ENCODE measurements at places on chromosomes 12 and 14.

DNA sequence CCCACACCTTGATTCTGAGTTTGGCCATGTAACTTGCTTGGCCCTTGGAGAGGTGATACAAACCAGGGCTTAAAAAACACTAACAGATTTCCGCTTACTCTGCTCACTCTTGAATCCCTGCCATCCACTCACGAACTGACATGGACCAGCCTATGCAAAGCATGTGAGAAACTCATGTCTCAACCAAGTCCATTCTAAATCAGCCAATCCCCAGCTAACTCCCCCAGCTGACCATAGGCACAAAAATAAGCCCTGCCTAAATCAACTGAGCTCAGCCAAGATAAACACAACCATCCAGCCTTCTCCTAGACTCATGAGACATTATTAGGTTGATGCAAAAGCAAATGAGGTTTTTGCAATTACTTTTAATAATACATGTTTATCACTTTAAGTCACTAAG lies 353.9 kb upstream of the TBX3 start:
- no peak for DNase-seq

GRCh38 chr12:22858849-22859570 lies 234.0 kb downstream of the ETNK1 start:
- DNase-seq = no peak

DNA sequence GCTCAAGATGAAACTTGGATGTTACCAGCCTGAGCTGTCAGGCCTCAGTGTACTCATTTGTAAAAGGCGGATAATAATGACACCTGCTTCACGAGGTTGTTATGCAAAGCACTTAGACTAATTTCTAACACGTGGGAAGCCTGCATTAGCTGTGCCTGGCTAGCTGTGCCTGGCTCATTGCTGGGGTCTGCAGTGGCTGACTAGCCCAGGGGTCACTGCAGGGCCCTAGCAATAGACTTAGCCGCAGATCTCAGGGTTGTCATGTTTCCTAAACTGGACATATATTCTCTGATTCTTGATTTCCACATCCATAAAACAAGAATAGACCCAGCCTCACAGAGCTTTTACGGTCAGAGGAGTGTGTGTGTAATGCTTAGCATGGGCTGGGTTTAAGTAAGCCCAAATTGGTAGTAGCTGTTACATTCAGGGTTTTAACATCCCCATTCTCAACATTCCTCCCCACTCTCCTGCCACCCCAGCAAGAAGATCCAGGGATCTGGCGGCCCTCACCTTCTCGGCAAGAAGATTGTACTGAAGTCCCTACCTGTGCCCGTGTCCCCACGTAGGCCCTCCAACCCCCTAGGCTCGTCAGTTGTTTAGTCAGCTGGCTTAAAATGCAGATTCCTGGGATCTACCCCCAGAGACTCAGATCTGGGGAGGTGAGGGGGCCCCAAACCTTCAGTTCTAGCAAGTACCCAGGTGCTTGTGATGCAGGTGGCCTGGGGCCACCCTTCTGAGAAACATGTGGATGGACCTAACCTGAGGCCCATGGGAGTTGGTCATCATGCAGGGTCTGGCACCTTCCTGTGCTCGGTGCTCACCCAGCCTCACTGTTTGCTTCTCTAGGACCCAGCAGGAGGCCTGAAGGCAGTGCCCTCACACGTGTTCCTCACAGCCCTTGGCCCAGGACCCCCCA lies 8.6 kb downstream of the NR4A1 start:
- DNase-seq = no peak

- DNase-seq = no peak
Observed at GRCh38 chr12:459430-460258, at the start of gene B4GALNT3. Gene B4GALNT3, plus strand, starts transcription at chr12:459939. Its CDS starts 438 bp downstream, at chr12:460377.

GRCh38 chr12:98213556-98213955 lies 301.8 kb upstream of the TMPO start:
- no peak for DNase-seq

GRCh38 chr12:13534645-13535398 lies 338.3 kb downstream of the EMP1 start:
- DNase-seq = no peak

DNA sequence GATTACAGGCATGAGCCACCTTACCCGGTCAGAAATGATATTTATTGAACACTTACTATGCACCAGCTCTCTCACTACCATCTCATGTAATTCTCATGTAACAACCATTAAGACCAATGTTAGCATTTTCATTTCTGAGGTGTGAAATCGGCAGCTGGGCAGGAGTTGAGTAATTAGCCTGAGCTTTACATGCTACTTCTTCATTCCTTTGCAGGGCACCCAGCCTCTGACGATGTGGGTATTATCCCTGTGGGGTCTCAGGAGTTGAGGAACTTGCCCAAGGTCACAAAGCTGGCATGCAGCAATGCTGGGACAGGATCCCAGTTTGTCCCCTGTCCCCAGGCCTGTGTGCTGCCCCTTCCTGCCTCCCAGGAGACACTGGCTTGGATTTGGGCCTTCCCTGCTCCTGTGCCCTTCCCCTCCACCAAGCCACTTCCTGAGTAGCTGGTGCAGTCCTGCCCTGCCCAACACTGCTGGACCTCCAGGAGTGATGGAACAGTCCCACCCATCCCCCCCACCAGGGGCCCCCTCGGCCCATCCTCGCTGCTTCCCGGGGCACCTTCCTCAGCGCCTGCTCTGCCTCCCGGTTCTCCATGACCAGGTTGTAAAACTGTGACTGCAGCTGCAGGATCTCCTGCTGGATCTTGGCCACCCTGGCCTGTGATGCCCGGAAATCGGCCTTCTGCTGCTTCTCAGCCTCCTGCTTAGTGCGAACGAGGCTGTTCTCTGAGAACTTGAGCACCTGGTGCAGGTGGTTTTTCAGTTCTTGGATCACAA lies 14.7 kb downstream of the RITA1 start:
- no peak for DNase-seq

DNA sequence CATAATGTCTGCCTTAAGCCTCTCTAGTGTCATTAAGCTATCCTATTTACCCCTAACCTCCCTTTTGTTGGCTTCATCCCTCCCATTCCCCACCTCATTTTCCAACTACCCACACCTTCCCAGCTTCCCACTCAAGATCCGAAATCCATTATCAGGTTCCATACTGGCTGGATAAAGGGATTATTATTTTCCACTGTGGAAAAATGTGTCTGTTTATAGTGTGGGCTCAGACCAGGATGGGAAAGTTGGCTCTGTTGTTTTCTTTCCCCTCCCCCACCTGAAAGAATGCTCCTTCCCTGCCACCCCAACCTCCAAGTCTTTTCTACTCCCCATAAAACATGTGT lies 49.8 kb downstream of the SUSD6 start:
- no peak for DNase-seq

DNA sequence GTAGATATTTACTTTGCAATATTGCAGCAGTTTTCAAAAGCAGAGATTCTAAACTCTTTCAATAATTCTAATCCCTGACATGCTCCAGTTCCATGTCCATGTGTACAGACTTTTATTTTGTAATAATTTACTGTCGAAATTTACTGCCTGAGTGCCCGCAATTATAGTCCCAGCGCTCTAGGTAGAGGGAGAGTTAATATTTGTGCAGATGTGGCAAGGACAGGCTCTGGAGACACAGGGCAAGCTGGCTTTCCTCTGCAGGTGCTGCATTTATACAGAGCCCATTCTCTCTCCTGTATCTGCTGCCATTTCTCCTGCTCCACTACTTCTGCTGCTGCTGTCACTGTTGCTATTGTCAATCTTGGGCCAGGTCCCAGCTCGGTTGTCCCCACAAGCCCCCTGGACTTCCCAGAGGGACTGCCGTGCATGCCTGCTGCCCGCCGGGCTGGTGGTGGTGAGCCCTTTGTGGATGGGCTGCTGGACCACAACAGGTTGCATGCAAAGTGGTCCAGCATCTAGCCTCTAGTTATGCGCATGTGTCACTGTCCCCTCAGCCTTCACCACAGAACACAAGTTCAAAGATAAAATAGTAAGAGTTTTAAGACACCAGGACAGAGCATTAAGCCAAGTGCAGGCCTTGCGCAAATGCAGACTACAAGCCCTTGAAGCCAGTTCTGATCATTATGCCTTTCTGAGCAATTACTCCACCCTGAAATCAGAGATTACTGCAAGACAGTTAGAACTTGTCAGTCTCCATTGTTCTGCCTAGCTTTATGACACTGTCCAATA lies 40.8 kb upstream of the CSRP2 start:
- DNase-seq = no peak

DNA sequence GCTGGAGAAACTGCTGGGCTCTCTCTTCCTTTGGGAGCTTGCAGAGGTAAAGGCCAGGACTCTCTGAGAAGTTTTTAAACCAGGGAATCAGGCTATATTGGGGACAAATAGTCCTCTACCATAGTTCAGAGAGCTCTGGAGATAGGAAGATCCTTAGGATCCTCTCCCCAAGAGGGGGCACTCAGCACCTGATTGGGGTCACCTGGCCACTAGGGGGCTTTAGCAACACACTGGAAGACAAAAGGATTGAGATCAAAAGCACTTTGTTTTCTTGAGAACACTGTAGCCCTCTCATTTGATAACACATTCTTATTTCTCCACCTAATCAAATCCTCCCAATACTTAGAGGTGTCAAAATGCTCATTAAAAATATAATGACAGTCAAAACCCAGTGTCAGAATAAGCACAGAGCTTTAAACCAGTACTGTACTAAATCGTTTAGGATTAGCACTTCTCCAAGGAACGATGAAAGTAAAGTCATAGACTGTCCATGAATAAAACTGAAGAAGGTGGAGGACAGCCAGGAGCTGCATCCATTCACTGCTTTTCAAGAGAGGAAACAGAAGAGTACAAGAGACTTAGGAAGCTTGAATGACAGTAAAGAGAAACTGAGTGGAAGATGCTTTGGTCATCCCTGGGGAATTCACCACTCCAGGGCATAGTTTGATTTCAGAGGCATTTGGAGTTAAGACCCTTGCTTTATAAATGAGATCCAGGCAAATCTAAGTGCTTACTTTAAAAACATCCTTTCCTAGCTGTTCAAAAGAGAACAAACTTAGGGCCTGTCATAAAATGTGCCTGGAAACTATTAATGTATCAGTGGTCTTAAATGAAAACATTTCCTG lies 26.5 kb downstream of the BMP4 start:
- no peak for DNase-seq

DNA sequence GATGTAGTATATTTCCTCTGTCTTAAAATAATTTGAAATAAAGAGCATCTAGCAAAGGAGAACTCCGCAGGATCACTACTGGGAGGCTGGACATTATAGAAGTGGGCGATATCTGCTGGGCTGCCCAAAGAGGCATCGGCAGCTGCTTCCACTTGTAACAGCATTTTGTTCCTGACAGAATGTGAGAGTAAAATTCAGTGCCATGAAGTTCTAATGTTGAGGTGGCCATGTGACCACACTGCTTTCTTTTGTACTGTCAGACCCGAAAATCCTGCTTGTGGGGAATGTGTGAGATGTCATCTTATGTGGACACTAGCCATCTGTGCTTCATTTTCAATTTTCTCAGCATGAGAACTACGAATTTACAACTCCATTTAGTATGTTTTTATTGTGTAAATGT lies 151.9 kb downstream of the ACSS3 start:
- no peak for DNase-seq

DNA sequence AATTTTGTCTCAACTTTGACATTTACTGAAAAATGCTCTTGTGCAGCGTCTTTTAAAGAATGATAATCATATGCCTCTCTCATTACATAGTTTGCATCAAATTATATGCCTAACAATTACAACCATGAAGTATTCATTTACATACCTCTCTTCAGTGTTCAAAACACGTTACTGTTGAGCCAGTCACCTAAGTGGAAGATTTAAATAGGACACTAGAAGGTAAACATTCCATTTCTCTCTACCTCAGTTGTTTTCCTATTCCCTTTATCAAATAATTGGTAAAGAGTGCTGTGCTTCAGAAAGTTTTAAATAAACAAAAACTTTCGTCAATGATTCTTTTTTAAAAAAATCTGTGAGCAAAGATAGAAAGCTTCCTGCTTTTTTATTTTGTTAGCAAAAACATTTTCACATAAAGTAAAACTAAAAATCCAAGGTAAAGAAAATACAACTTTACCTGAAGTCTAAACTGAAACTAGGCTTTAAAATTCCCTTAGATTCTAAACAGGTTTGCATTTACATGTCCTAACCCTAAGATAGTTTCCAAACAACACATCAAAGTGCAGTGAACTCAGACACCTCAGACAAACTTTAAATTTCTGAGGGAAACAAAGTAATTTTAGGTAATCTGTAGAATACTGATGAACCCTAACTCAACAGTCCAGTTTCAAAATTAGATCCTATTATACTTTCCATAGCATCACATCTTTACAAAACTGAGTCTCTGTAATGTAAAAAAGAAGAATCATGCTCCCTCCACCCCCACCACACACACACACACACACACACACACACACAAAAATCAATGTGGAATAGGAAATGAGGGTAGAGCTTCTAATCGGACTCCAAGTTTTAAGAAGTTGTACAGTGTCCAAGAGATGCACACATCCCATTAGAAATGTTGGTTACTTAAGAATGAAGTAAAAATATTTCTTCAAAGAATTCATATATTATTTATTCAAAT lies 46.2 kb downstream of the PAWR start:
- no peak for DNase-seq

DNA sequence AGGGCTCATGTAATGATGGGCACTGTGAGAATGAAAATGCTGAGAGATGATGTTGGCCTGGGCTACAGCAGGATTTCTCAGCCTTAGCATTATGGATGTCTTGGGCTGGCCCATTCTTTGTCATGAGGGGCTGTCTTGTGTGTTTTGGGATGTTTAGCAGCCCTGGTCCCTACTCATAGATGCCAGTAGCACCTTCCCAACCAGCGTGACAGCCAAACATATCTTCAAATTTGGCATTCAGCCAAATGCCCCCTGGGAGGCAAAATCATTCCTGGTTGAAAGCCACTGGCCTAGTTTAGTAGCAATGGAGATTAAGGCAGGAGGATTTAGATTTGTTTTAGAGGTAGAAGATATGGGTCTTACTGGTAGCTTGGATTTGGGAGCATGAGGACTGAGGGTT lies 26.6 kb downstream of the UBE3B start:
- no peak for DNase-seq

- DNase-seq = no peak
Observed at GRCh38 chr14:69044965-69045555, 66.0 kb upstream of the ACTN1 start.

- no peak for DNase-seq
Observed at GRCh38 chr12:127401005-127401404, 866.0 kb upstream of the TMEM132C start.

DNA sequence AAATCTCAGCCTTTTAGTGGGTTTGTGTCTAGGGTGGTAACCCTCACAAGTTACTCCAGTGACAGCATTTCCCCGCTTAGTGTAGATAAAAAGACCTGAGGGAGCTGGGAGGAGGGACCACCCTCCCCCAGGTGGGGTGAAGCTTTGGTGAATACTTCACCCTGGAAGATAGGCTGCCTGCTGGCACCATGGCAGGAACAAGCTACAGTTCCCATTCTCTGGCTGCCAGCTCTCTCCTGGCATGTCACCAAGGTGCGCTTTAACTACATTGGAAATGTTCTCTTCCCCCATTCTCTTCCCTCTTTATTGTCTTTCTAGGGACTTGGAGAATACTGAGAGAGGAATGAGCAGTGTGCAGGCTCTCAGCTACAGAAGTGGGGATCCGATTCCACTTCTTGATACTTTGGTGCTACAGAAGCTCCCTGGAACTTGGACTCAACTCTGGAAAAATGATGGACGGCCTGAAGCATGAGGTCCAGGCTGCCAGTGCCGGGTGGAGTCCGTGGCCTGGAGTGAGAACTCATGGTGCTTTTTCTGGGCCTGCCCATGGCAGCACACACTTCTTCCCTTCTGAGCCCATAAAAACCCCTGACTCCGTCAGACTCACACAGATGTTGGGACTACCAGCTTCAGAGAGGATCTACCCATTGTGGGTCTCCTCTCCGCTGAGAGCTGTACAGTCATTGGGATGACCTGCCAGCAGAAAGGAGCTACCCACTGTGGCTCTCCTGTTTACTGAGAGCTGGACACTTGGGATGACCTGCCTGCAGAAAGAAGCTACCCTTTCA lies 198.0 kb downstream of the ADGRD1 start:
- no peak for DNase-seq

Measured in brain pericyte (primary cell).